ENCODE measurements at places on chromosomes 1 and 21.

DNA sequence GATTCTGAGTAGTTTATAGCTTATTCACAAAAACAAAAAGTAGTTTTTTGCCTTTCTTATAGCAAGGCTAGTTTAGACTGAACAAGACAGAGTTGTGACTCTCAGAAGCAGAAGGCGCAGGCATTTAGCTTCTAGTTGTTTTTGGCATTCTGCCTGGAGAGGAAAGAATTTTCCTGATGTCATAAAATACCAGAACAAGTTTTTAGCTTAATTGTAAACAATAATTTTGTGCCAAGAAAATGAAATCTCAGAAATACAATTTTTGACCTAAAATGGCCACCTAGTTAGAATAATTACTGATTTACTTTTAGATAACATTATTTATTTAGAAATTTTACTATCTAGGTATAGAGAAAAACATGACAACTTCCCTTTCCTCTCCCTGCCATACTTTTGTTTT lies 1.0 kb downstream of the DNAJB4 start:
- DNase-seq: no peak

- DNase-seq: no peak
These were observed 12.4 kb downstream of the IBA57 start for GRCh38 chr1:228177721-228178710.

DNA sequence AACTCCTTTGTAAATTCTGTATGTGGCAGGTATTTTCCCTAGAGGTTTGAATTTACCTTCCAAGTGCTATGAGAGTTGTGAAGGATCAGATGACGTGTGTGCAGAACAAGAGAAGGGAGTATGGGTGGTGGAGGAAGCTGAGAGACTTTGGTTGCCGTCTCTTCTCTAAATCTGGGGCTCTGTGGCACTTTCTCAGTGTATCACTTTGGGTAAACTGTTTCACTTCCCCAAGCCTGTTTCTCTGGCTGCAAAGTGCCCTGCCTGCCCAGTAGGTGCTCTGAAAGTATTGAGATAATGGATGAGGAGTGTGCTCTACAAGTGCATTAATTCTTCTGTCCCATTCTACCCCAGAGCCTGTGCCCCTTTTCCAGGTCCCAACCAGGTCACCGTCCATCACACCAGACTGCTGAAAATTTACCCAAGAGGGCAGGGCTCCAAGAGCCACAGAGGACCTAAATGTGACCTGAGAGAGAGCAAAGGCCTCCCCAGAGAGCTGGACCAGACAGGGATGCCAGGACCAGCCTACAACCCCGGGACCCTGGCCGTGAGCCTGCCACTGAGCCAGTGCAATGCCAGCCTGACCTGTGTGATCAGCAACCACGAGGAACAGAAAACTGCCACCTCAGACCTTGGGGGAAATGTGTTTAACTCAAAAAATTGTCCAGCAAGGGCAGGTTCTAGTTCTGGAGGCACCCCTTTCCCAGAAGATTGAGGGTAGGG lies 131.6 kb upstream of the ETV3 start:
- peak; percentile 34 for DNase-seq

GRCh38 chr1:2115702-2116341 lies 65.6 kb downstream of the PRKCZ start:
- no peak for DNase-seq

GRCh38 chr1:78553859-78554258 lies 63.1 kb downstream of the PTGFR start:
- no peak for DNase-seq

Measured in CD4-positive, alpha-beta T cell treated with Interleukin-15 for 1 hour (primary cell).